ENCODE measurements at places on chromosomes 2 and 18.

- DNase-seq, result no peak
These were observed 189.0 kb upstream of the HDAC4 start for GRCh38 chr2:239589833-239590232.

DNA sequence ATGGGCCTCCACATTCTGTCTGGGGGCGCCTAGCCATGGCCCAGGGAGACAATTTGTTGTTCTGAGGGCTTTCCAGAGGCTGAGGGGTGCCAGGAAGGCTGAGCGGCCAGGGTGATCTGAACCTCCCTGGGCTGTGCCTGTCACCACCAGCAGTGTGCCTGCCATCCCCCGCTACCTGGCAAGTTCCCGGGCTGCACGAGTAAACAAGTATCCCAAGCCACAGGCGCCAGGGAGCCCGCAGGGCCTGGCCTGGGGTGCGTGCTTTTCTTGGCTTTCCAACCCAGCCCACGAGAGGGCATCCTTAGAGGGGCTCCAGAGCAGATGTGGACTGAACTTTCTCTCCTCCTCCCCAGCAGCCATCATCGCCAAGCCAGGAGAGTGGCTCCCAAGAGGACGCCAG is 35.1 kb upstream of the B3GNT7 start:
- DNase-seq, result no peak

DNA sequence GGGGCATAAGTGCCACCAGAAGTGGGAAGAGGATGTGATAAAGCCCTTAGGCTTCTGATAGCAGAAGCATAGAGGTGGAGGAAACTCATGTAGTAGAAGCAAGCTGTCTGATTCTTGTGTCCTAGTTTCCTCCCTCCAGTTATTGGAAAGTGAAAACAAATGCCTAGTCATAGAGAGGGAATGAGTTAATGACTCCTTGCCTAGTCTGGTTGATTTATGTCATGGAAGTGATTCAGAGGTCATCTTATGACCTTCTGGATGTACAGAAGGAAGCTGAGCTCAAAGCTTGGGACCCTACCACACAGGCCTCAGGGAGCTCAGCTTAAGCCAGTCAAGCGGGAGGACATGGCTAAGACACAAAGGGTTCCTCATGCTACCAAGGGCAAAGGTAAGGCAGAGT is 232.2 kb downstream of the THSD7B start:
- DNase-seq, result no peak

DNA sequence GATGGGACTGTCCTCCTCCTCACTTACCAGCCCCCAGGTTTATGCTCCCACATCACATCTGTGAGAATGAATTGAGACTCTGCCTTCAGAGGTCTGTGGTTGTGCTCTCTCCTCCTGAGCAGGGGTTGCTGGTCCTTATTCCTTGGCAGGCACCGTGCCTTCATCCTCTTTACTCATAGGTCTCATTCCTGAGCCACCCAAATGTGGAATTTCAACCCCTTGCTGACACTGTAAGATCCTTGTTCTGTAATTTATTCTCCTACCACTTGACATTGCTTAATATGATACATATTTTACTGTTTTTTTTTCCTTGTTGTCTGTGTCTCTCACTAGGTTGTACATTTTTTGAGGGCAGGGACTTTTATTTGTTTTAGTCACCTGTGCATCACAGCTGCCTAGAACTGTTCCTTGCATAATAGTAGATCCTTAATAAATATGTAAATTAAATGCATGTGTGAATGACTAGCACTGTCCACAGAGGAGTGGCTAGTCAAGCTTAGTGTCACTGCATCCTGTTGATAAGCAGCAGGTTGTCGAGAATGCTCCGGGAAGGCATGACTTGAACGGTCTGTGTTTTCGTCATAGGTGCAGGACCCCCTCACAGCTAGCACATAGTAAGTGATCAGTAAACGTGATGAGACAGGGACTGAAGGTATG is 180.6 kb downstream of the ZNF407 start:
- DNase-seq, result no peak

- no peak for DNase-seq
These were observed 52.8 kb downstream of the GALNT1 start for GRCh38 chr18:35634323-35634722.

- DNase-seq, result peak; percentile 26
These were observed 662.2 kb downstream of the XIRP2 start for GRCh38 chr2:167550448-167550847.

DNA sequence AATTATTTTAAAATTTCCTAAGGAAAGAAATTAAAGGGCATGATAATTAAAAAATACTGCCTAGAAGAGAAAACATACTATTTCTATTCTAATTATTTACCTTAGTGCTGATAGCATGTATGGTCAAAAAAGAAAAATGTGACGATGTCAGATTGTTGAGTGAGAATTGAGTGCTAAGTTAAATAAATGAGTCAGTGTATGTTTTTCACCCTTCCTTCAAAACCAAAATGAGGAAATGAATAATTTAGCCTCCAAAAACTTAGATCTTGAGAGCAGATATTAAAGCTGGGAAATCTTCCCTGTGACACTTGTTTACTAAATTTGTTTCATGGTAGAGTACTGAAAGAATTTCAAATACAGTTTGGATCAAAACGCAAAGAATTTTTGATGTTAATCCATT is 58.6 kb upstream of the NYAP2 start:
- no peak for DNase-seq

DNA sequence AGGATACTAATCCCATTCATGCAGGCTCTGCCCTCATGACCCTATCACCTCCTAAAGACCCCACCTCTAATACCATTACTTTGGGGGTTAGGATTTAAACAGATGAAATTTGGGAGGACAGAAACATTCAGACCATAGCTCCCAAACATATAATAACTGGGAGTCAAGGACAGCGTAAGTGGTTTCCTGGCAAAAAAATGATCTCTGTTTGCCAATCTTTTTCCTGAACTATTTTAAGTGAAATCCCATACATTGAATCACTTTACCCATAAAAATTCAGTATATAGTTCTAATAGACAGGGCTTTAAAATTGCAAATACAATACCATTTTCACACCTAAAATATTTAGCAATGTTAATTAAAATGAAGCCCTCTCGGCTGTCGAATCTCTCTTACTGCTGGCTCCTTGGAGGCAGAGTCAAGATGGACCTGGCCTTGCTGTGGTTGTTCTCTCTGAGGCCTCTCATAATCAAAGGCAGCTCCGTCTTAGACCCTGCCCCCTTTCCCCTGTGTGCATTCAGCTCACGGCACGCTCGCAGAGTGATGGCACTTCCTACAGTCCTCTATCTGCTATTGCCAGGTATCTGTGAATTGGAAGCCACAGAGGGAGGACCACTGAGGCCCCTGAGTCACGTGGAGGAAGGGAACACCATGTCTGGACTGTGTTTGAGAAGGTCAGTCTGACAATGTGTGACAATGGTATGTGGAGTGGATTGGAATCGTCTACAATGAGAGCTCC is 132.3 kb downstream of the UXS1 start:
- DNase-seq, result no peak

DNA sequence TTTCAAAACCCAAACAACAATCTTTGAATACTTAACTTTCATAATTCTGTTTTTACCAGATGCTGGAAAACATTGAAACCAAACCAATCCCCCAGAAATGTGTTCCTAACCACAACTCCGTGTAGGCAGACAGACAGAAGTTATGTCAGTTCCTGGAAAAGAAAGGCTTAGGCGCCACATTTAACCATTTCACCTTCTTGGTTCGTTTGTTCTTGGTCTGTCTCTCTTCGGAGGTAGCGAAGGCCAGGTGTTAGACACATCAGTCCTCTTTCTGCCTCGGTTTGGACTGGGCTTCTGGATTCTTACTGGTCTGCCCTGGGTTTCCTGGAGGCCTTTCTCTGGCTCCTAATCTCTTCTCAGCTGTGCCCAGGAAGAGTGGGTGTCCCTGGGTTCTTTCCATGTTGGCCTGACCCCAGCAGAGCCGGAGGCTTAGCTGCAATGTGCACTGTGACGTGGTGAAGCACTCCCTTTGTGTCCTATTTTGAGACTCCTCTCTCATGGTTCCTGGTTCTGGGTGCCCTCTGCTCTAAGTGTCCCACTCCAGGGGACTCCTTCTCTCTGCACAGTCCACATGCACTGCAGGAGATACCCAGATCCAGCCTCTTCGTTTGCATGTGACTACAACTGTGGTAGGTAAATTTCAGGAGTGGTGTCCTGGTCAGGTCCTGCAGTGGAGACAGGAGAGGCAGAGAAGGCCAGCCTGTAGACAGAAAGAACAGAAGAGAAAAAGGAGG is 23.1 kb upstream of the RAB31 start:
- no peak for DNase-seq

GRCh38 chr18:37672932-37673595 is 107.5 kb upstream of the CELF4 start:
- no peak for DNase-seq

GRCh38 chr2:158781353-158781961 is 13.7 kb upstream of the DAPL1 start:
- DNase-seq, result no peak

GRCh38 chr18:37299471-37300304 is 265.9 kb downstream of the CELF4 start:
- peak; percentile 69 for DNase-seq

- no peak for DNase-seq
These were observed 100.8 kb downstream of the TAF4B start for GRCh38 chr18:26327062-26327461.

DNA sequence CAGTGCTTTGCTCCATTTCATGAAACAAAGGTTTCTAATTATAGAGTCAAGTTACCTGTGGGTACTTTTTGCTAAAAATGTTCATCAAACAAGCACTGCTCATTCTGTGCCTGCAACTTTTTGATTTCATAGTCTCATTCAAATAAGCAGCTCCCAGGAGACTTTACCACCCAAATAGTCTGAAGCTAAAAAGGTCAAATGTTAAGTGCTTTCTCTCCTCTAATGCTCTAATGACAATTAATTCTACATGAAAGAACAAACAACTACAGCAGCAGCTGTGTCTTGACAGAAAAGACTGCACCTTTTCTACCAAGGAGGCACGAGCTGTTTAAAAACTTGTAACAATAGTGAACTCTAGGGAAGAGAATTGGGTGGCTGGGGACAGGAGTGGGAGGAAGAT is 65.3 kb downstream of the CCDC93 start:
- no peak for DNase-seq

DNA sequence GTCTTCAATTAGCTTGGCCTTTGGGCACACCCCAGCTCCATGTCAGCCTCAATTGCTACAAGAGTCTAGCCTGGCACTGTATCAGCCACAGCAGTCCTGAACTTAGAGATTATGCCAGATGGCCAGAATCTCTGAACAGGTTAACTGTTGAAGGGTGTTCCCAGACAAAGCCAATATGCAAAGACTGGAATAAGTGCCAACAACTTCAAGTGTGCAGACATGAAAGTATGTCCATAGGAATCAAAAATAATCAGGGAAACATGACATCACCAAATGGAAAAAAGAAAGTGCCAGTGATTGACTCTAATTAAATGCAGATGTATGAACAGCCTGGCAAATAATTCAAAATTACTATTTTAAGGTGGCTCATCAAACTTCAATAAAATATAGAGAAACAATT is 98.5 kb upstream of the DOCK10 start:
- no peak for DNase-seq

- DNase-seq, result no peak
These were observed 171.9 kb downstream of the AGAP1 start for GRCh38 chr2:235665661-235666212.

DNA sequence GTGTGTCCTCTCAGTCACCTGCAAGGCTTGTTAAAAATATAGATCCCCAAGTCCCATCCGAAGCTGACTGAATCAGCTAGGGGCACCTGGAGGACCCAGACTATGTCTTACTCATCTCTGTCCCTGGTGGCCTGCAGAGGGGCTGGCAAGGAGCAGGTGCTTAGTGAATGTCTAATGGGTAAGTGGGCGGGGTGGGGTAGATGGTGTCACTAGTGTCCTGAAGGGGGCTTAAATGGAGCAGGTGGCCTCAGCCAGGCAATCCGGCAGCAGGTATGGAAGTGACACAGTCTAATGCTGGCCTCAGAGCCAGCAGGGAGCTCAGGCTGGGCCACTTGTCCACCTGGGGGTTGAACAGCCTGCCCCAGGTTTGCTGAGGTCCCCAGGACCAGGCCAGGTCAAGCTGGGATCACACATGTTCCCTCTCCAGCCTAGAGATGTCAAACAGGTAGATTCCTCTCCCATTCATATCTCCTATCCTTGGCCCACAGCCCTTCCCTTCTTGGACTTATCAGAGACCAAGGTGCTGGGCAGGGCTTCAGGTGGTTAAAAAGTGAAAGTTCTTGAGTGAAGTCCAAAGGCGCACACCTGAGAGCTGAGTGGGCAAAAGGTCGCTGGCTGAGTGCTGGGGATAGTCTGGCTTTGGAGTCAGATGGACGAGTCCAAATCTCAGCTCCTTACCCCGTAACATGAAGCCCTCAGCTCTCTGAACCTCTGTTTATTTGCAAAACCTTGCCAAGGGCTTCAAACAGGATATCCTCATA is 1.7 kb downstream of the STEAP3 start:
- DNase-seq, result peak; percentile 52

GRCh38 chr2:45891719-45892424 is 240.4 kb downstream of the PRKCE start:
- DNase-seq, result no peak

DNA sequence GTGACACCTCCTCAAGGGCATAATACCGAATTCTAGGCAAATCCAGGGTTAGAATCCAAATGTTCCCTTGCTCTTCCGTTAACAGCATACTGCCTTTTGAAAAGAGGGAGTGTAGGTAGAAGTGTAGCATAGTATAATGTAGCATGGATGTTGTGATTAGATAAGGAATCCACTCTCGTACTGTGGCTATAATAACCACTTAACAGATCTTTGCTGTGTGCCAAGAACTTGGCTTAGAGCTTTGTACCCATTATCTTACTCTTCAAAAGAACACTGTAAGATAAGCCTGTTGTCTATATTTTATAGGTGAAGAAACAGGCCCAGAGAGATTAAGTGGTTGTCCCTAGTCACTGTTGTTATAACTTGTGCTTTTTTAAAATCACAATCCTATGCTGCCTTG is 24.2 kb downstream of the WDR75 start:
- no peak for DNase-seq

DNA sequence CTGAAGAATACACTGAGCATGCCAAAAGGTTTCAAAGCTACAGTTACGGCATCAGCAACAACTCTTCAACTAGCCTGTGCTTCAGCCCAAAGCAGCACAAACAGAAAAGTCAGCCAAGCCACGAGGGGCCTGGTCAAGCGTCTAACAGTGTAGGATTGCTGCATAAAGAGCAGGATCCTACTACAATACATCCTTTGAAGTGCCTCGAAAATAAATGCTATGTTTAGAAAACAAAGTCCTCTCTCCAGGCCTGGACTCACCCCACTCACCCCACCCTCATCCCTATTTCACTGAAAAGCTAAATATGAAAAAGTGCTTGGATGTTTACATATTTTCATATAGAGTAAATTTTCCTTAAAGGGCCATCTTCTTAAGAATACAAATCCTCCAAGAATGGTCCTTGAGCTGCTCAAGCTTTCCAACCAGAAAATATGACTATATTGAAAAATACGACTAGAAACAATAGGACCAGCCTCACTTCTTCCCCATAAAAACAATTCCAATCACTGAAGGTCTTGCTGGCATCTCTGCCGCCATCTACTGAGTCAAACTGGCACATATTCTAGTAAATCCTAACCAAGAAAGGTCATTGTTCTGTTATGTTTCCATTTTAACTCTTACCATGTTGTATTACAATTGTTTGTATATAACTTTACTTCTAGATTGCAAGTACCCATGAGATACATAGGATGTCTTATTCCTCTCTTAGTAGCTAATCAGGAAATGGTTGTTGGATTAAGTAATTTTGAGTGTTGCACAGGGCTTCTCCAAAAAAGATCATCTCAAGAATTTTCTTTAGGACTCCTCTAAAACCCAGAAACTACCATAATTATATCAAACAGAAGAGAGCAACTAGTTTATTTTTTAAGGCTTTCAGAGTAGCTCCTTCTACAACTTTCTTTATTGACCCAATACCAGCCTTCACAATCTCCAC is 63.6 kb downstream of the CLHC1 start:
- peak; percentile 69 for DNase-seq

- no peak for DNase-seq
These were observed 222.9 kb downstream of the ZBTB7C start for GRCh38 chr18:48186131-48186766.

Data from A549 (cell line).